ENCODE measurements at places on chromosomes 13 and 19.

- DNase-seq, result no peak
These were observed 581.0 kb downstream of the UQCRFS1 start for GRCh38 chr19:28631961-28632360.

- no peak for DNase-seq
These were observed 66.9 kb upstream of the POSTN start for GRCh38 chr13:37665420-37665819.

GRCh38 chr13:110841846-110842245 is 73.0 kb downstream of the ANKRD10 start:
- DNase-seq, result no peak

- no peak for DNase-seq
These were observed 900 bp downstream of the MCEMP1 start for GRCh38 chr19:7677669-7678311.

DNA sequence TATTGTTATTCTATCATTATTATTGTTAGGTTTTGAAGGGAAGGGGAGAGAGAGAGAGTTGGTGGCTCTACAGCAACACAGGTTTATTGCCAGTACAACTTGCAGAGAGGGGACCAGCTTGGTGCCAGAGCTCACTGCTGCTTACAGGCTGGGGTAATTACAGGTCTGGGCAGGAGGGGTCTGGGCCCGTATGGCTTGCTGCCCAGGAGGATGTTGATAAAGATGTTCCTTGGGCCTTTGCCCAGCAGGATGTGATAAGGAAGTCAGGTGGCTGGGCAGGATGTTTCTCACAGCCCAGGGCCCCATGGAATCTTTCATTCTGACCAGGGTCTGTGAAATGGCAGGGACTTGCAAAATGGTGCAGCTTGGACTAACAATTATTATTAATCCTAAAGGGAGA is 64.2 kb upstream of the ZNF599 start:
- no peak for DNase-seq

- no peak for DNase-seq
These were observed 611.2 kb upstream of the SPRY2 start for GRCh38 chr13:80952158-80952557.

- no peak for DNase-seq
These were observed 257.5 kb downstream of the ITGBL1 start for GRCh38 chr13:101709952-101710351.

DNA sequence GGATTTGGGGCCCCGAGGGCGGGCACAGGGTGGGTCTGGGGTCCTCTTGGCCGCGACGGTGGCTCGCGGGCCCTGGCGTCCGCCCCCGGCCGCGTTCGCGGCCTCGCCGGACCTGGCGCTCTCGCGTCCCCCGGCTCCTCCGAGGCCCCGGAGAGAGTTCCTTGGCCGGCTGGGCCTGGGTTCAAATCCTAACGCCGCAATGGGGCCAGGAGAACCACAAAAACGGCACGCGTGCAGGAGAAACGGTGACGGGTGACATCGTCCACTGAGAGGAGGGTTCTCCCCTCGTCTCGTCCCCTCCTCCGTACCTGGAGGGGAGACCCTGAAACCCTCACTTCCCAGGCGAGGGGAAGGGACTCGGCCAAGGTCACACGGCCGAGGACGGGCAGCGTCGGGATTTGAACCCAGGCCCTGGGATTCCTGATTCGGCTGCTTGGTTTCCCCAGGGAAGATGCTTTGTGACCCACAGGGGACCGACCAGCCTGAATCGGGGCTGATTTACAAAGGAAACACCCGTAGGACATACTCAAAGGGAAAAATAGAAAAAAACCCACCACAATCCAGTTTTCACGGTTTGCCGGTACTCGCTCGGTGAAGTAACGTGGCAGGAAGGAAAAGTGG is 624 bp downstream of the SAFB start:
- DNase-seq, result no peak

DNA sequence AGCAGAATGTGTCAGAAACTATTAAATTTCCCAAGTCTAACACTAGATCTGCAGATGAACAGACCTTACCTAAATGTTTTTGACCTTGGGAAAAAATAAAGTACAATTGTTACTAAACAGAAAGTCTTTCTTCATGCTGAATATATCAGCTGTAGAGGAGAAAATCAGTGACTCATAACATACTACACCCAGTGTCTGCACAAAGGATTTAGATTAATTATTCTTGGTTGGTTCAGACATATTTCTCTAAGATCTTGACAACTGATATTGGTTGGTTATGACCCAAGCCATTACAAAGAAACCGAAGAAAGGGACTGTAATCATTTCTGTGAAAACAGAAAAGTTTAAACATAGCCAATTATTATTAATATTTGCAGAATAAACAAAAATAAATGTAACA is 225.1 kb downstream of the HS6ST3 start:
- DNase-seq, result no peak

- DNase-seq, result no peak
These were observed 2.0 kb downstream of the LRRC4B start for GRCh38 chr19:50565984-50566903.

GRCh38 chr19:44820648-44821609 is 12.0 kb downstream of the BCAM start:
- no peak for DNase-seq

GRCh38 chr19:38321646-38322196 is 2.1 kb downstream of the KCNK6 start:
- no peak for DNase-seq

GRCh38 chr19:7004313-7004931 is 16.8 kb downstream of the MBD3L2B start:
- DNase-seq, result peak; percentile 31

DNA sequence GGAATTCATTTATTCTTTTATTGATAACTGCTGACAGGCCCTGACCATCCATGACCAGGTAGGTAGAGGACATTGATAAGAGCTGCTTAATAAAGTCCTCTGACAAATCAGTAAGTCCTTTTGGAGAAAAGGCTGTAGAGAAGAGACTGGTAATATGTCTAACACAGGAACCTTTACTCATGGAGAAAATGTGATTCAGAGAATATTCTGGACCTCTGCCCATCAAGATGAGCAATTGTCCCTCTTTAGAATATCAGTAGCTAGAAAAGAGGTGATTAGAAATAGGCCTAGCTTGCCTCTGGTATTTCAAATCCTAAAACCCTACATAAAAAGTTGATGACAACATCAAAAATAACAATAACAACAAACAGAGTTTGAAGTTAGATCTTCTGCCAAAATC is 642.3 kb downstream of the TBC1D4 start:
- DNase-seq, result no peak

DNA sequence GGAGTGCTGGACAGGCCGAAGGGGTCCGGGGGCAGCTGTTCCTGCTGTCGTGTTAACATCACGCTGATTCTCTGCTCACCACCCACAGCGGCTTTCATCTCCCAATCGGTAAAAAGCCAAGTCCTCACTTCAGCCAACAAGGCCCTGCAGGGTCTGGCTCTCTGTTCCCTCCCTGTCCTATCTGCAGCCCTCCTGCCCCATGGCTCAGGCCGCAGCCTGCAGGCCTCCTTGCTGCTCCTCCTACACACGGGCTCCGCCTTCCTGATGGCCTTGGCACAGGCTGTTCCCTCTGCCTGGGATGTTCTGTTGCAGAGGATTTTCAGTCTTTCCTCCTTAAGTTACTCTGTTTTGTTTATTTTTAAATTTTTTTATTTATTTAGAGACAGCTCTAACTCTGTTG is 22.2 kb downstream of the FUZ start:
- DNase-seq, result no peak

DNA sequence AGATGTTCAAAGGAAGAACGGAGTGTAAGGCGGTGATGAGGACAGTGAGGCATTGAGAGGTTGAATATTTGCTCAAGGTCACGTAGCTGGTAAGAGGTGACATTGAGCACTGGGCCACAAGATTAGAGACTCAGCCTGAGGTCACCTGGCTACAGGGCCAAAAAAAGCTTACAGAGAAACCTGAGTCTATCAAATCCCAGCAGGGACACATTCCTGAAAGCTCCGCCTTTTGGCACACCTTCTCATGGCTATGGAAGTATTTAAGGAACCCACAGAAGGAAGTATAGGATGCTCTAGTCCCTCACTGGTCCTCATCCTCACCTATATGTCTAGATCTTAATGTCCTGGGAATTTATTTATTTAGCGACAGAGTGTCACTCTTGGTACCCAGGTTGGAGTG is 17.4 kb downstream of the ZNF586 start:
- DNase-seq, result no peak

DNA sequence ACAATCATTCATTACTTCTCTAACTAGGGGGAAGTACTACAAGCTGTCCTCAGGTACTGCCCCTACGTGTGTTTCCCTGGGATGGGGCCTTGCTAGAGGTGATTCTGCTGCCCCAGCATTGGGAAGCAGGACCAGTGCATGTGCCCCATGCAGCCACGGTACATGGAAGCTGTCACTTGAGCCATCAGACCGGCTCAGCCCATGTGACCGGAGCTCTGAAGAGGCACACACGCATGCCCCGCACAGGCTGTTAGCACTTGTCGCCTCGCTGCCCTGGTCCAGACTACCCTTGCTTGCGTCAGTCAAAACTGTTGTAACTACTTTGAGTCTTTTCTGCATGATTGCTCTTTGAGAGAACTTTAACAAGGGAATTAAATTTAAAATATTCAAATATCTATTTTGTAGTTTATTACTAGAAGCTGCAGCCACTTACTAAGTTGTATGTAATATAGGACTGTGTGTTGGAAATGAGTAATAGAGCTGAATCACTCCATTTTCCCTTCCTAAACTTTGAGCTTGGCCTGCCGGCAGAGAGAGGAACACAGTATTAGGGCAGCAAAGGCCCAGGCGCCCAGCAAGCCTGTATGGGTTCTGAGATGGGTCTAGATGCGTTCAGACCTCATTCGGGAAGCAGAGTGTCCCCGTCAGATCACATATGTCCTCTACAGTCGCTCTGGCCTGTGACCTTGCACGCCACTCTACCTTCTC is 42.2 kb downstream of the DHRS12 start:
- DNase-seq, result no peak

DNA sequence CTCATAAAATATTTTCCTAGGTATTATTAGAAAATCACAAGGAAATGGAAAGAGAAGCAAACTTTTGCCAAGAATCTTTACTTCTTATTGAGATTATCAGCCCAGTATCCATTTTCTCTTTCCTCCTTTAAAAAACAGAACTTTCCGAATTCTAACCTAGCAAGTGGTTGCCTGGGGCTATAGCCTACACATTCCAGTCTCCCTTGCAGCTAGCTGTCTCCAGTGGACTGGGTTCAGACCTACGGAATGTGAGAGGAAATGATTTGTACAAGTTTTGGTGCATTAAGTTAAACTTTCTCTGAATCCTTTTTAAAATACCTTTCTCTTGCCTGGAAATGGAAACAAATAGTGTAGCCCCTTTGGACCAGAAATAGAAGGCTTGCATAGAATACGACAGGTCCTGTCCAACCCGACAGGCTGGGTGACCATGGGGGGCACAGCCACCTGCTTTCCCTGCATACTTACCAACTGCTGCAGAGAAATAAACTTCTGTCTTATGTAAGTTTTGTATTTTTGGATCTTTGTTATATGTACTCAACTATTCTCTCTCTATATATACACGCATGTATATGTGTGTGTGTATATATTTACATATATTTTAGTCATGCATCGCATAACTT is 185.9 kb downstream of the NALCN start:
- DNase-seq, result no peak

All from NCI-H510A treated with DMSO at 0.1 percent for 48 hours (cell line).